NCI-H1417 (cell line): ENCODE measurements at places on chromosomes 7 and 10.

DNA sequence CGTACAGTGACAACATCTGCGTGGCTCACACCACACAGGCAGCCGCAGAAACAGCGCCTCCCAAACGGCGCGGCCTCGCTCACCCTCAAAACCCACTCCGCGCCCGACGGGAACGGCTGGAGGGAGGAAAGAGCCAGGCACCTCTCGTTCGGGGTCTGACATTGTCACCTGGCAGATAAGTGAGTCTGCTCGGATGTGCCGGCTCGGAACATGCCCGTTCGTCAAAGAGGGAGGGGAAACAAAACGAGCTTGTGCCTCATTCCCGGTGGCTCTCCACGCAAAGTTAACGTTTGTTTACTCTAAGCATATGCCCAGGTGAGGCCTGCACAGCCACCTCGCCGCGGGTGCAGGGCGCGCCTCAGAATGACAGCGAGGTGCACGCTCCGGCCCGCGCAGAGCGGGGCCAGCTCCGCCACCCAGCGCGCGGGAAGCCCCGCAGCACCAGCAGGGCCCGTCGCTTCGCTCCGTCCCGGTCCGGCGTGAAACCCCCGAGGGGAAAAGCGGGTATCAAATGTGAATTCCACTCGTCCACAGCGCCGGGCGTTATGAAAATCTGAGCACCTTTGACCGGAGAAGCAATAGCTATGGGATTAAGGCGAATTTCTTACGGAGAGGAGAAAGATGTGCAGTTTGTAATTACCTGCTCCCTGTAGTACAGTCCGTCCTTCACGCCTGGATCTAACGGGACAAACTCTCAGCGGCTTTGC is 13.1 kb downstream of the CNPY1 start:
- no peak for DNase-seq

DNA sequence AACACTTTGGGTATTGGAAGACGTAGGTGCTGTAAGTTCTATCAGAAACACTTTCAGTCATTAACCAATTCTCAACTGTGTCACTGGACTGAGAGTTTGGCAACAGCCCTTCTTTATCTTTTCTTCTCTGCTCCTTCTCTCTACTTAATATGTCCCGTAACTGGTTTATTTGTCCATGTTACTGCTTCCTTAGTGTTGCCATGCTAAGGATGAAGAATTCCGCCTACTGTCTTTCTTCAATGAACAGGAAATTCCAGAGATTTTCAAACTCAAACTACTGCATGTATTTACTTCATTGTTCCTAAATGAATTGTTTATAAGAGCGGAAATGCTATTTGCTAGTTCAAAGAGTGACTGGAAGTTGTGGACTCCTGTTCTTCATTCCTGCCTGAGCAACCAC is 143.7 kb downstream of the TAX1BP1 start:
- no peak for DNase-seq

DNA sequence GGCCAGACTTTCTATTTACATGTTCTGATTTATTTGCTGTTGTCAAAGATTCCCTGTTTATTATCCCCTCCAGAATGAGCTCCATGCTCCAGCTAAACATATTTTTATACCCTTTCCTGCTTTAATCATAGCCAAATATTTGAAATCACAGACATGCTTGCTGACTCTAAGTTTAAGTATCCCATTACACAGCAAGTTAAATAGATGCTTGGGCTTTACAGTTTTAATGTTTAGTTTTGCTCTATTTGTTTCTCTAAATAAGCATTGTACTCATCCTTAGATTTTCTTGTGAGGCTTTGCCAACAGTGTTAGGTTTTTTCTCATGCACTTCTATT is 196.8 kb downstream of the TAX1BP1 start:
- no peak for DNase-seq

GRCh38 chr7:141115965-141116364 is 42.1 kb downstream of the TMEM178B start:
- DNase-seq, result peak; percentile 96

GRCh38 chr7:11833431-11833830 is 1.4 kb upstream of the THSD7A start:
- DNase-seq, result peak; percentile 58

DNA sequence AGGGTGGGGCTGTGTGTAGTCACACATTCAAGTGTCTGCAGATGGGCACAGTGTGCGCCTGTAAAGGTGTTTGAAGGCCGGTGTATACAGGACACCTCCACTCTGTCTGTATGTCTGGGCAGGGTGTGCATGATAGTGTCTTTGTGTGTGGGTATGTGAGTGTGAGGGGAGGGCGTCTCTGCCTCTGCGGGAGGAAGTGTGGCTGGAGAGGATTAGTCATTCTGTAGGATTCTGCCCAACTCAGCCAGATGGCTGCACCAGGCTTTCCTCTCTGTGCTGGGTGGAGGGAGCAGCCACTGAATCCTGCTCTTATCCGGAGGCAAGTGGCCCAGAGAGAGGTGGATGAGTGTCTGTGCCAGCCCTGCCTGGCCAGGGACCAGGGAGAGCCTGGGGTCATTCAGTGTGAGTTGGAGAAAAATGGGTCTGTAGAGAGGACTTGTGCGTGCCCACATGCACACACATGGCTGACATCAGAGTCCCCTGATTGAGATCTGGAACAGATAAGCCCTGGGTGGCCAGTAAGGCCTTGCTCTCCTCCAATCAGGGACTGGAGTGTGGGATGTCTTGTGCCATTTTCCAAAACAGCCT is 1.7 kb downstream of the SFXN3 start:
- no peak for DNase-seq

- no peak for DNase-seq
Observed at GRCh38 chr10:93081834-93082233, 8.1 kb downstream of the CYP26A1 start.

DNA sequence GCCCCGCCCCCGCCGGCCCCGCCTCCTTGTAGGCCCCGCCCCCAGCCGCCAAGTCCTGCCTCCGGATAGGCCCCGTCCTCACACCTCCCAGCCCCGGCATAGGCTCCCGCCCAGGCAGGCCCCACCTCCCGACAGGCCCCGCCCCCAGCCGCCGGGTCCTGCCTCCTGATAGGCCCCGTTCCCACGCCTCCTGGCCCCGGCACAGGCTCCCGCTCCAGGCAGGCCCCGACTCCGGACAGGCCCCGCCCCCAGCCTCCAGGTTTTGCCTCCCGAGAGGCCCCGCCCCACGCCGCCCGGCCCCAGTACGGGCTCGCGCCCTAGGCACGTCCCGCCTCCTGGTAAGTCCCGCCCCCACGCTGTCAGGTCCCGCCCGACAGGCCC is 232 bp upstream of the MICALL2 start:
- DNase-seq, result peak; percentile 96

- no peak for DNase-seq
Observed at GRCh38 chr7:98988641-98989040, 110.3 kb downstream of the TRRAP start.

DNA sequence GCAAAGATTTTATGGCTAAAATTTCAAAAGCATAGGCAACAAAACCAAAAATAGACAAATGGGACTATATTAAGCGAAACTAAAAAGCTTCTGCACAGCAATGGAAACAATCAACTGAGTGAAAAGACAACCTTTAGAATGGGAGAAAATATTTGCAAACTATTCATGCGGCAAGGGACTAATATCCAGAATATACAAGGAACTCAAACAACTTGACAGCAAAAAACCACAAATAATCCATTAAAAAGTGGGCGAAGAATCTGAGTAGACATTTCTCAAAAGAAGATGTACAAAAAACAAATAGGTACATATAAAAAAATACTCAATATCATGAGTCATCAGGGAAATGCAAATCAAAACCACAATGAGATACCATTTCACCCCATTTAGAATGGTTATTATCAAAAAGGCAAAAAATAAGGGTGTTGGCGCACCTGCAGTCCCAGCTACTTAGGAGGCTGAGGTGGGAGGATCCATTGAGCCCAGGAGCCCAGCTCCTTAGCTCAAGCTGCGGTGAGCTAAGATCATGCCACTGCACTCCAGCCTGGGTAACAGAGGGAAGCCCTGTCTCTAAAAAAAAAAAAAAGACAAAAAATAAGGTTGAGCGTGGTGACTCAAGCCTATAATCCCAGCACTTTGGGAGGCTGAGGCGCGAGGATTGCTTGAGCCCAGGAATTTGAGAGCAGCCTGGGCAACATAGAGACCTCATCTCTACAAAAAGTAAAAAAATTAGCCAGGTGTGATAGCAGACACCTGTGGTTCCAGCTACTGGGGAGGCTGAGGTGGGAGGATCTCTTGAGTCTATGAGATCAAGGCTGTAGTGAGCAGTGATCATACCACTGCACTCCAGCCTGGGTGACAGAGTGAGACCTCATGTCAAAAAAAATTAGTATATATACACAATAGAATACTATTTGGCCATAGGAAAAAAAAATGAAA is 4.2 kb upstream of the CCM2 start:
- DNase-seq, result no peak

GRCh38 chr10:60778971-60779796 is 906 bp downstream of the CDK1 start:
- no peak for DNase-seq

DNA sequence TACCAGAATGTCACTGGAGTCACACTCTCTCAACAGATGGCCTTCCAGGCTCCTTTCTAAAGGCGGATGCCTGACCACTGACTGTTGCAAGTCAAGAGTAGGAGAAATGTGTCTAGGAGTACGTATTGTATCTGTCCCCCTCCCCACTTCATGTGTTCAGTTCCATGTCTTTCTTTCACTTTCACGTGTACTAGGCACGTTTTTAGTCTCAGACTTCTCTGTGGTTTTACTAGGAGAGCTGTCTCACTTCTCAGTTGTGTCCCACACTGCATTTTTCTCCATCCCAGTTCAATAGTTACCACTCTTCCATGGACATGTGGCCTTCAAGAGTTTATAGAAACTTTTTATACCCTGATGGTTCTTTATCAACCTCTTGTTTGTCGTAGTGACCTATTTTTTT is 893.0 kb downstream of the NRG3 start:
- no peak for DNase-seq

GRCh38 chr10:70057306-70057705 is 4.7 kb downstream of the MACROH2A2 start:
- no peak for DNase-seq

GRCh38 chr10:73586583-73586984 is 4.6 kb downstream of the USP54 start:
- no peak for DNase-seq

- DNase-seq, result no peak
Observed at GRCh38 chr10:98538472-98538871, 91.7 kb upstream of the HPS1 start.

GRCh38 chr10:117254338-117254737 is 13.4 kb downstream of the SLC18A2 start:
- DNase-seq, result no peak

GRCh38 chr10:80382989-80383388 is 25.4 kb upstream of the PRXL2A start:
- DNase-seq, result peak; percentile 0

- no peak for DNase-seq
Observed at GRCh38 chr10:119728172-119728800, 2.4 kb downstream of the INPP5F start.

DNA sequence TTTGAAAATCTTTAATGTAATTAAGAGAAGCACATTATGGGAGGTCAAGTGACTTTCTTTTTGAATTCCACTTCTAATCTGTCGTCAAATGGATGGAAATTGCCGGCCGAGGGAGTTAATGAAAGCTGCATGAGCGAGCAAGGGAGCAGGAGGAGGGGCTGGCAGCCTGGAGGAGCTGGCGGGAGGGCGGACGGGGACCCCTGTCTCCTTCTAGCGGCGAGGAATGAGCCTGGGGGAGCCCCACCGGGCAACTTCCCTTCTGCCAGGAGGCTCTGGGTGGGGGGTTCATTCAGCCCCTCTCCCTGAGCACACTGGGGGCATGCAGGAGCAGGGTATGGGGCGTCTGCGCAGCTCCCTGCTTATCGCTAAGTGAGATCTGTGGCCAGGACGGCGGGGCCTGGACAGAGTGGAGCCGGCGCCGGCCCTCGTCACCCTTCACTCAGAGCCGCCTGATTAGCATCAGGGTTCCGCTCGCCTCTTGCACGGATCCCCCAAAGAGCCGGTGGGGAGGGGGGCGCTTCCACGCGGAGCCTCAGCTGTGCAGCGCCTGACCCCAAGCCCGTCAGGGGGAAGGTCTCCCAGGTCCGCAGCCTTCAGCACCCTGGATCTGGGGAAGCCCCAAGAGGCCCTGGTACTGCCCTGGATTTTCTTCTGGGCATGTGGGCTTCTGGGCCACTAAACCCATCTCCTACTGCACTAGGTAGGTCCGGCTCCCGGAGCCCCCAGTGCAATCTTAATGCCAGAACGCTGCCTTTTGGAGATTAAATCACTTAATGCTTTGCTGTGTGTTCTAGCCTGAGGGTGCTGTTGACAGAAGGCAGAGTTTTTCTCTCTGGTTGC is 680.8 kb downstream of the LRMDA start:
- DNase-seq, result no peak

DNA sequence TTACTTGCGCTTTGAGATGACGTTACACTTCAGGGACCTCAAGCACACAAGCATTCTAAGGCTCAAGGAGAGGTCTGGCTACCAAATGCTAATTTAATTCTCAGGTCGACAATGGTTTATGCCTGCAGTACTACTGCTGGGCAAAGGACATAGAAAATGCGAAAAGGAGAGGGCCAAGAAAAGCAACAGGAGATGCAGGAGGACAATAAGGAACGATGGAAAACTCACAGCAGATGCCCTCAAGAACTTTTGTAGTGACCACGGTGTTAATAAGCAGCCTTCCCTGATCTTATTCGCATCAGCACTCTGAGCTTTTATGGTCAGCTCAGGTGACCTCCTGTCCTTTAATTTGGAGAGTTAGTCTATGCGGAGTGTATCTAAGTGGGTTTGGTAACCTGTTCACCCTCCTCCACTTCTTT is 146.3 kb downstream of the GPR85 start:
- DNase-seq, result no peak

DNA sequence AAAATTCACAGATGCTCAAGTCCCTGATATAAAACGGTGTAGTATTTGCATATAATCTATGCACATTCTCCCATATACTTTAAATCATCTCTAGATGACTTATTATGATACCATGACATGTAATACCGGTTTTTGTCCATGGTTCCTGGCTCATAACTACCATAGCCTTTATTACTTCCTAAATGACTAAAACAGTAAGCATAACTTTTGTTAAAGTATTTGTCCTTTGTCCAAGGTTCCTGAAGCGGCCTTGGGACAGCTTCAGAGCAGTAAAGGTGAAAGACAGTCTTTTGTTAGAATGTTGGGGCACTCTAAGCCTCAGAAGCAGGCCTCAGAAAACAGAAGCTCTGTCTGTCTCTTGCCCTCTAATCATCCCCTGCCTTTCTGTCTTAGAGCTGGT is 4.0 kb downstream of the CRCP start:
- no peak for DNase-seq

GRCh38 chr7:130907439-130907838 is 173.4 kb upstream of the KLF14 start:
- no peak for DNase-seq

DNA sequence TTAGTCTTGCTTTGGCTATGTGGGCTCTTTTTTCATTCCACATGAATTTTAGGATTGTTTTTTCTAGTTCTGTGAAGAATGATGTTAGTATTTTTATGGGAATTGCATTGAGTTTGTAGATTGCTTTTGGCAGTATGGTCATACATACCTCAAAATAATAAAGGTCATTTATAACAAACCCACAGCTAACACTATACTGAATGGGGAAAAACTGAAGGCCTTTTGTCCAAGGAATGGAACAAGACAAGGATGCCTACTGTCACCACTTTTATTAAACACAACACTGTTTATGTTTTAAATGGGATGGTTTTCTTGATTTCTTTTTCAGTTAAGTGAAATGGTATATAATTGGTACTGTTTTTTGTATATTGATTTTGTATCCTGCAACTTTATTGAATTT is 84.3 kb downstream of the CCDC7 start:
- no peak for DNase-seq
